ENCODE measurements at places on chromosomes 6 and 20. TPM values are rescaled to one million over a fixed set of nuclear protein-coding genes. Genes with fewer than 3 reads are reported as not detected.

DNA sequence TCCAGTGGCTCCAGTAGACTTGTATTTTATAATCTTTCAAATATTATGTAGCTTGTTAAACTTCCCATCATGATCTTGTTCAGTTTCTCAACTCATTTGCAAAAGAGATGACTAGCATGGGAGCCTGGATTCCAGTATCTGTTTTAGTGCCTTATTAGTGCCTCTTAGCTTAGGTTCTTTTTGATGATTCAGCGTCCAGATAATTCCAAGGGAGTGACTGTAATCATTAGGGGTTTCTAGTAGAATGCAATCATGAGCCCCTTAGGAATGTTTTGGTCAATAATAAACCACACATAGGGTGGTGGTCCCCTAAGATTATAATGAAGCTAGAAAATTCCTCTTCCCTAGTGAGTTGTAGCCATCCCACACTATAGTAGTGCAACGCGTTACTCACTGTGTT is 7.0 kb downstream of the CD2AP start:
- no peak for DNase-seq

DNA sequence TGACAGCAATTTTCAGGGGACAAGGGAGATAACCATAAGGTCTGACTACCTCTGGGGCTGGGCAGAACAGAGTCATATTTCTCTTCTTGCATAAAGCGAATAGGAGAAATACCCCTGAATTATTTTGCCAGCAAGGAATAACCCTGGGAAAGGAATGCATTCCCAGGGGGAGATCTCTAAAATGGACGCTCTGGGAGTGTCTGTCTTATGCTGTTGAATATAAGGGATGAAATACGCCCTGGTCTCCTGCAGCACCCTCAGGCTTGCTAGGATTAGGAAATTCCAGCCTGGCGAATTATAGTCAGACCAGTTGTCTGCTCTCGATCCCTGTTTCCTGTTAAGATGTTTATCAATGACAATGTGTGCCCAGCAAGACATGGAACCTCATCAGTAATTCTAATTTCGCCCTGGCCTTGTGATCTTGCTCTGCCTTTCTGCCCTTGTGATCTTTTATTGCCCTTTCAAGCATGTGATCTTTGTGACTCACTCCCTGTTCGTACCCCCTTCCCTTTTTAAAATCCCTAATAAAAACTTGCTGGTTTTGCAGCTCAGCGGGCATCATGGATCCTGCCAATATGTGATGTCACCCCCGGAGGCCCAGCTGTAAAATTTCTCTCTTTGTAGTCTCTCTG is 221.6 kb upstream of the HS3ST5 start:
- DNase-seq: no peak

GRCh38 chr20:51654495-51654894 is 112.0 kb upstream of the NFATC2 start:
- DNase-seq: no peak

DNA sequence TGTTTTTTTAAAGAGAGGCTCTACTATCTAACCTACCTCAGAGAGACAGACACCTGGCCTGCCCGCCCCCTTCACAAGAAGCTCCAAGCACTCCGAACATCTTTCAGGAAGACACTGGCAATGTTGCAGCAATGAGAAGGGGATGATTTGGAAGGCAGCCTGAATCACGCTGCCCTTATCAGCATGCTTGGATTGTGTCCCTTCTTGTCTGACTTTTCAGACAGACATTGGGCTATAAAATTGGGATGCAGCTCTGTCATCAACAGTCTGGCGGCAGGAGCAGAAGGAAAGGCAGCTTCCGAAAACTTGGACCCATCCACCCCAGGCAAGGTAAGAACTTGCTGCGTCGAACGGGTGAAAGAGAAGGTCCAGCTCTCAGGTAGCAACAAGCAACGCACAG is 56.0 kb downstream of the CDK5RAP1 start:
- DNase-seq: no peak

DNA sequence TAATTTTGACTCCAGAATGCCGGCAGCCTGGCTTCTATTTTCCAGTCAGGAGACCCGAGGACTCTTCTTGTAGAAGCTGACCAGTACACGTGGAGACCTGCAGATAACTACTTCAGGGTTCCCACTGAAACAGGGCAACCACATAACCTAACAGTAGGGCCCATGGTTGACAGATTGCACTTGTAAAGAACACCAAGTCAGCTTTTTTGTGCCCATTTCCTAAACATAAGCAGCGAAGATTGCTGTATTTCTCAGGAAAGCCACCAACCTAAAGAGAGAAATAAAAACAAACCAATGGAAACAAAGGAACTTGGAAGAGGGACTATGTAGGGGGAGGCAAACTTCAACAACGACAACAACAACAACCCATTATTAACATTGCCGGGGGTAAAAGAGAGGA is 50.1 kb upstream of the EDN3 start:
- DNase-seq: no peak

- no peak for DNase-seq
Observed at GRCh38 chr20:22728146-22728745, 143.9 kb upstream of the FOXA2 start.

DNA sequence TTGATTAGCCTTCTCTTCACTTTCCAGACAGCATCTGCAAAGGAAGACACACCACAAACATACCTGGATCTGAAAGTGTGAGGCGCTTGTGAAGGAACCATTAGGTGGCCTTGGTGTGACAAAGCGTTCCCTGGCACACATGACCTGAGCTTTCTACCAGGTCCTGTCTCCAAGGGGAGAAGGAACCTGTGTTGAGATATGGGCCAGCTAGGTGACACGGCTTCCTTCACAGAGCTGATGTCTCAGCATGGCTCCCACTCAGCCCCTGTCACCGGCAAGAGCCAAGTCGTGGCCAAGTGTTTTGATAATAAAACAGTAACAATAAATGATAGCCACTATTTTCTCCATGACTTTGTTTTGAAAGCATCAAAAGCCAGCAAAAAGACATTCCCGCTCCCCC is 20.3 kb upstream of the TAGAP start:
- DNase-seq: no peak

GRCh38 chr6:169363590-169363989 is 109.9 kb upstream of the THBS2 start:
- no peak for DNase-seq

DNA sequence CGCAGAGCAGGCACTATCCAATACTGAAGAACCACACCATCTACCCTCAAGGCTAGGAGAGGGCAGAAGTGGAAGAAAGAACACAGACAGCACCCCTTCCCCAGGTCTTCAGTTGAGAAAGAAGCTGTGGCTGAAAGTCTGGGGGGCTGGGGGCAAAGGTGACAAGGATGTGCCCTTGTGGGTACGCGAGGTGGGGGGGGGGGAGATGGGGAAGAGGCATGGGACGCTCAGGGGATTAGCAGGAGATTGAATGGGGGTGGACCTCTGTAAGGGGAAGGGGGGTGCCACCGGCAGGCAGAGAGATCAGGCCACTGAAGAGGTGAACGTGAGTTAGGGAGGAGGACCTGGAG is 1.1 kb downstream of the B4GALT5 start:
- DNase-seq: no peak

DNA sequence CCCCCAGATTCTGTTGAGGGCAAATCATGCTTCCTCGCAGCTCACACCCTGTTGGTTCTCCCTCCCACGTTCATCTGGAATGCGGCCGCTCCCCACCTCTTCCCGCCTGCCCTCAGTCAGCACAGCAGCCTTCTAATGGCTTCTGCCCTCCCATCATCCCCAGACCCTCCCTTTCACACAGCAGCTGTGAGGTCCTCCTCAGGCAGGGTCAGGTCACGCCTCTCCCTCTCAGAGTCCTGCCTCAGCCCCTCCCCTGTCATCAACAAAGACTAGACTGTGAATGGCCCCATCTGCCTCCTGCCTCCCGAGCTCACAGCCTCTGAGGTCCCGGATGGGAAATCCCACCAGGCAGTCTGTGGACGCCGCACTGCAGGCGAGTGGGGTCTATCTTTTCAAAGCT is 7.9 kb upstream of the BHLHE23 start:
- no peak for DNase-seq

DNA sequence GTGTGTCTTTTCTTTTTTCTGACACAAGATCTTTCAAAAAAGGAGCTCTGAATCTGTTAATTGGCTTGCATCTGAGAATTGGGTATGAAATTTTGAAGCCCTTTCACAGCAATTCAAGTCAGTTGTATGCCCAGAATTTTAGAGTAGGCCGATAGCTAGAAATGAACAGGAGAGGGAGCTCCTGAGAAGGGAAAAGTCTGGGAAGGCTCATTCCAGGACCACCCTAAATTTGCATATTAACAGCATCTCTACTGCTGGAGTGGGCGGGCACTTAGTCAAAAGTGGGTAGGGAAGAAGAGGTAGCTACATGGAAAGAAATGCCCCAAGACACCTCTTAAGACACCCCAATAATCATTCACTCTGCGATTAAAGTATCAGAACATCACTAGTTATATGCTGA is 928.3 kb downstream of the TBC1D32 start:
- no peak for DNase-seq

GRCh38 chr20:62123450-62124118 is 1.3 kb downstream of the LSM14B start:
- no peak for DNase-seq

DNA sequence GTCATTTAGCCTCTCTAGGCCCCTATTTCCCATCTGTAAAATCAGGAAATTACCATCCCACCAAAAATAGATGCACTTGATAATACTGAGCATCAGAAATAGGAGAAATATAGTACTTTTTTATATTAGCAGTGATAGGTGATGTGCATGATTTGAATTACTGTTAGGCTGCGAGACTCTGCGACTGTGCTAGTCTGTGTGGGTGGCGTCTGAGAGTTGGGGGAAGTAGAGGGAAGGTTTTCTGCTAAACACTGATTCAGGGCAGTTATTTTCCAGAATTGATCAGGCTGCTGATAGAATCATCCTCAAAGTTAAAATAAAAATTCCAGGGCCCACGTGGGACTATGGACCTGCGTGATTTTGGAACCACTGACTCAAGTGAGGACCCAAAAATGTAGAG is 60.4 kb upstream of the ARMH2 start:
- DNase-seq: no peak

MAPK13 gene
- 10.1 TPM for total RNA-seq

- DNase-seq: no peak
Observed at GRCh38 chr6:112321322-112321721, 25.8 kb upstream of the RFPL4B start.

GRCh38 chr6:52426667-52427066 is 6.5 kb downstream of the EFHC1 start:
- no peak for DNase-seq

TSPO2 gene
- not detected for total RNA-seq

DNA sequence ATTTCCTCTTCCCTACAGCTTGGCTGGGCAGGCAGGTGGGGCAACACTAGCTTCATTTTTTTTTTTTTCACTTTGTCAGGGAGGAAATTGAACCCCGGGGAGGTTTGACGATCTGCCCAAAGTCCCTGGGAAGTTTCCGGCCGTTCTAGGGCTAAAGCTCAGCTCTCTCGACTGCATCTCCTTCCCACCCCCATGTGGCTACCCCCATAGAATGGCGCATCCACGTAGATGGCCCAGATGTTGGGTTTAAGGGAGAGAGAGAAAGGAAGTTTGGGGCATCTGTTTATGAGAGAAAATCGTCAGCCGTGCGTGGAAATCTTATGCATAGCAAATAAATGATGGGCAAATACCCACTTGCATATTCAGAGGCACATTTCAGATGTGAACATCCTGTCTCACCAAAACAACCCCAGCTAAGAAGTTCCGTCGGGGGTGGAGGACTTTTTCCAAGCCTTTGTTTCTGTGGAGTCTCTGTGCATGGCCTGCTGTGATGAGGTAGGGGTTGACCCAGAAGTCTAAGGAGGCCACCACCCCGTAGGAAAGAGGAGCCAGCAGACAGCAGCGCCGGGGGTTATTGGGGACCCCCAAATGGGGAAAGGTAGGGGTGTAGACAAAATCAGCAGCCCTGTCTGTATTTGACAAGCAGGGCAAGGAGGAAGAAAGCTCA is 40.5 kb upstream of the ZNF831 start:
- no peak for DNase-seq

PDYN gene
- not detected for total RNA-seq

FGD2 gene
- total RNA-seq: 23.2 TPM

GSTA3 gene
- not detected for total RNA-seq

GRCh38 chr6:89385156-89385667 is 26.9 kb downstream of the RRAGD start:
- DNase-seq: no peak

DNA sequence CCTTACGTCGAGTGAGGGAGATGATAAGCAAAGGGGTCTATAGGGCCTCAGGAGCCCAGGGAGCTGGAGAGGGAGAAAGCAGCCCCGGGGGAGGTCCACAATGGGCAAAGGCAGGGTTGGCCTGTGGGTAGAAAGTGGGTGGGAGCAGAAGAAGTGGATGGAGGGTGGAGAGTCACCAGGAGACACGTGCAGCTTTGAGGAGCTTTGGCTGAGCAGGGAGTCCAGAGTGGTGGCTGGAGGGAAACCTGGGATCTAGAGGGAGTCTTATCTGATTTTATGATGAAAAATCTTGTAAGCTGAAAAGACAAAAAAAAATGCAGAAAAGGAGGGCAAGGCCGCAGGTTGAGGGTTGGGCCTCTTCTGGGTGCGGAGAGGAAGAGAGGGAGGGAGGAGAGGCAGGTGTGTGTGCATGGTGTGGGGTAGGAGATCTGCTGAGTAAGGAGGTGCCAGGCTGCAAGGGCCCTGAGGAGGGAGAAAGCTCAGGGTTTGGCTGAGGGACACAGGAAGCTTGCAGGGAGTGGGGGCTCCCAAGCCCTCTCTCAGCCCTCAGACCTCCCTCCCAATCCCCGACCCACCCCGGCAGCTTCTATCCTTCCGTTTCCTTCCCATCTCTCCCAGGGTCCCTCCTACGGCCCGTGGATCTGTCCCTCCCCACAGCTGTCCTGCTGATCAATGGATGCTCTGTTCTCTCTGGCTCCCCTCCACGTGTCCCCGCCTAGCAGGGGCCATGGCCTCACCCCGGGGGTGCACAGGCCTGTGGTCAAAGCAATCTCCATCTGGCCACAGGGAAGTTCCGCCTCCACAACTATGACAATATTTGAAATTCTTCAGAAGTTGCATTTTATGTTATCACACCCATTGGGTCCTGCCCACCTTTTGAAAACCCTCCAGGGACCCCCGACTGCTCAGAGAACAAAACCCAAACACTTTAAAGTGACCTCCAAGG is 17.1 kb upstream of the BPI start:
- no peak for DNase-seq

- DNase-seq: no peak
Observed at GRCh38 chr6:29501106-29501505, 13.3 kb upstream of the MAS1L start.

DNA sequence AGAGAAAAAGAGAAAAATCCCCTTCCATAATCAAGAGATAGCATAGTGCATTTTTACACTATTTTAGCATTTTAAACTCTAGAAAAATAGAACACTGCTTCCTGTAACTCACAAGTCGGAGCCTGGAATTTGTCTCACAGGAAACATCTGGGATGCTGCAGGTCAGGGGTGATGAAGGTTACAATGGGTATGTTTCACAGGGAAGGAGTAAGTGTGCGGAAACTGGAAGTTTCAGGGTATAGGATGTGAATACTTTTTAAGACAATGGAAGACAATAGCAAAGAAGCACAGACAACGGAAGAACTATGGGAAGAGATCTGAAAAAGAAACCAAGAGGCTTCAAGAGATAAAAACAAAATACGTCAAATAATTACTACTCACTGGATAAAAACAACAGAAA is 361.0 kb upstream of the MARCKS start:
- no peak for DNase-seq

FAM209B gene
- total RNA-seq: 0.38 TPM

GRCh38 chr6:46704562-46704961 is 16.9 kb downstream of the TDRD6 start:
- no peak for DNase-seq

SIRPB1 gene
- total RNA-seq: 11.2 TPM

GRCh38 chr20:62667530-62668440 is 25.5 kb downstream of the SLCO4A1 start:
- DNase-seq: no peak

- DNase-seq: no peak
Observed at GRCh38 chr6:74657931-74658330, 547.9 kb downstream of the COL12A1 start.

All from posterior vena cava (tissue), 2 donors.